ENCODE measurements at places on chromosomes 12 and 14.
A peak's percentile ranks its signal among the peaks of the same experiment; 100 is the strongest.

- no peak for DNase-seq
Measured at GRCh38 chr12:87283886-87284285, 745.3 kb downstream of the C12orf50 start.

GRCh38 chr12:110373025-110373424, 30.5 kb downstream of the ANAPC7 start:
- no peak for DNase-seq

- DNase-seq = no peak
Measured at GRCh38 chr14:99133636-99134515, 138.1 kb downstream of the BCL11B start.

DNA sequence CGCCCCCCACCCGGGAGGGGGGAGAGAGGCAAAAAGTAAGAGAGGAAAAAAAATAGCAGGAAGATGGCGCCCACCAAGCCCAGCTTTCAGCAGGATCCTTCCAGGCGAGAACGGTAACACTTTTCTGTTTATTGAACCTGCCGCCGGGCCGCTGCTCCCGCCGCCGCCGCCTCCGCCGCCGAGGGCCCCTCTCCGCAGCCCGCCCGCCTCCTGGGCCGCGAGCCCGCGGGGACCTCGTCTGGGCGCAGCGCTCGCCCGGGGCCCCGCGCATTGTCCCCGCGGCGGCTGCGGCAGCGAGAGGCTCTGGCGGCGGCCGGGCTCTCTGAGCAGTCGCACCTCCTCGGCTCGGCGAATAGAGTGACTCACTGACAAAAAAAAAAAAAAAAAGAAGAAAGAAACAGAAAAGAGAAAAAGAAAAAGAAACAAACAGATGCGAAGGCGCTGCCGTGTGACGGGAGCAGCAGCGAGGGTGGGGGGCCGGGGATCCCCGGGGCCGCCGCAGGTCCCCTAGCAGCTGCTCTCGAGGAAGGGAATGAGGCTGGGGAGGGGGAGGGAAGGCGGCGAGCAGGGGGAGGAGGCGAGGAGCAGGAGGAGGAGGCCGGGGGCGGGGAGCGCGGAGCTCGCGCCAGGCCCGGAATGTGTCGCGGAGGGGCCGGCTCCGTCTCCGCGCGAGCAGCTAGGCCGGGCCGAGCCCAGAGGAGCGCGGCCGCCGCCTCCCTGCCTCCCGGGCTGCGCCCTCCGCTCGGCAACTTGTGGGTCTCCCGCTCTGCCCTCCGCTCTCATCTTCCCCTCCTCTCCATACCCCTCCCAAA, 781 bp downstream of the NPAS3 start:
- no peak for DNase-seq

GRCh38 chr14:98937021-98937420, 335.0 kb downstream of the BCL11B start:
- DNase-seq = no peak

- no peak for DNase-seq
Measured at GRCh38 chr12:104738331-104738730, 219.8 kb downstream of the SLC41A2 start.

- peak; percentile 54 for DNase-seq
Measured at GRCh38 chr14:61662437-61663311, 32.6 kb upstream of the HIF1A start.

DNA sequence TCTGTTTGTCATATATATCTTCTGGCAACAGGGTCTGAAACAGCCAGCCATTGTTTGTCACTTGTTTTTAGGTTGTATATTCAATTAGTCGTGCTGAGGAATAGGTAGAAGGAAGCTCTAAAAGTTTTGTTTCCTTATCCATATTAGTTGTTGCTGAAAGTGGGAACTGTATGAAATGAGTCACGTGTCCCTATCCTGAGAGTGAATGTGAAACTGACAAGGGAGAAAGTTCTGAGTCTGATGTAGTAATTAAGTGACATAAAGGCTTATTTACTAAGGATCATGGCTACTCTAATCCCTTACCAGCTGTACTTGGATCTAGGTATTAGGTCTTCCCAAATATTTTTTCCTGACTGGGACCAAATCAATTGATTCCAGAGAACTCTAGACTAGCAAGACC, 16.4 kb downstream of the FAM234B start:
- no peak for DNase-seq

GRCh38 chr14:77311217-77311616, 9.5 kb downstream of the POMT2 start:
- no peak for DNase-seq

Data from hematopoietic multipotent progenitor cell treated with erythropoietin and hydrocortisone succinate and interleukin-3 and kit ligand, for 8 days (in vitro differentiated cells).